ENCODE measurements at places on chromosomes 1 and 21. TPM values are rescaled to one million over a fixed set of nuclear protein-coding genes. Genes with fewer than 3 reads are reported as not detected.

PLA2G2C gene
- total RNA-seq = not detected

CFHR5 gene
- not detected for total RNA-seq

NBPF20 gene
- total RNA-seq = 0.74 TPM

PHLDA3 gene
- total RNA-seq = 49.1 TPM

OR2L13 gene
- not detected for total RNA-seq

CNR2 gene
- total RNA-seq = not detected

BATF3 gene
- 1.8 TPM for total RNA-seq

SPRR4 gene
- not detected for total RNA-seq

LYST gene
- total RNA-seq = 1.0 TPM

CLCC1 gene
- 14.9 TPM for total RNA-seq

HSF2BP gene
- 0.45 TPM for total RNA-seq

CHRM3 gene
- total RNA-seq = not detected

S100A2 gene
- 10.8 TPM for total RNA-seq

CD1D gene
- total RNA-seq = 0.67 TPM

C1orf167 gene
- 0.45 TPM for total RNA-seq

CD53 gene
- not detected for total RNA-seq

MIXL1 gene
- not detected for total RNA-seq

KPRP gene
- not detected for total RNA-seq

RHBG gene
- total RNA-seq = not detected

NPHS2 gene
- total RNA-seq = not detected

NKAIN1 gene
- total RNA-seq = 0.15 TPM

CITED4 gene
- 3.0 TPM for total RNA-seq

SLAMF9 gene
- total RNA-seq = not detected

PCAT6 gene
- 0.89 TPM for total RNA-seq

C1orf141 gene
- total RNA-seq = not detected

ANGPTL3 gene
- not detected for total RNA-seq

OR2L5 gene
- total RNA-seq = not detected

SDC3 gene
- total RNA-seq = 35.5 TPM

All from bronchus fibroblast of lung (primary cell).